ENCODE measurements at places on chromosomes 5 and 9.

GRCh38 chr5:6504677-6505415, 56.2 kb downstream of the UBE2QL1 start:
- peak; percentile 57 for DNase-seq

DNA sequence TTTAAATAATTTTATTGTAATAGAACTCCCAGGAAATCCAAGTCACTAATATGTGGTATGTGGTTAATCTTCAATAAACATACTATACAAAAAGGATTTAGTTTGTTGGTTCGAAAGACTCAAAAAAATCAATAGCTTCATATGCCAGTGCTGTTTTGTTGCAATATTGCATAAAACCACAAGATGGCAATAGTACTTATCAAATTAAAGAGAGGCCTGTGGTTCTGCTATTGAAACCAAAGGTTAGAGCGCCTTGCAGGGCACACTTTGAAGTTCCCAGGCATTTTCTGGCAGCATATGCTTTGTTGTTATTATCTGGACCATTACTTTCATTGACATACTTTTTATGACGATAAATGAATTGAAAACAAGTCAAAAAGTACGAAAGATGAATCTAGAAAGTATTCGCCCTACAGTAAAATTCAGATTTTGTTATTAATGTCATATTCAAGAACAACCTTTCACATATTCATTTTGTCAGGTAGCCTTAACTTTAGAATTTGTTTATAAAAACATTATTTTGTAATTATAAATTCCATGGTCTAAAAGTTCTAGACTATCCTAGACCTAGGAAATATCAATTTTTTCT, 316.3 kb downstream of the MCTP1 start:
- peak; percentile 20 for DNase-seq

GRCh38 chr5:156929366-156929948, 33.6 kb downstream of the TIMD4 start:
- DNase-seq: no peak

DNA sequence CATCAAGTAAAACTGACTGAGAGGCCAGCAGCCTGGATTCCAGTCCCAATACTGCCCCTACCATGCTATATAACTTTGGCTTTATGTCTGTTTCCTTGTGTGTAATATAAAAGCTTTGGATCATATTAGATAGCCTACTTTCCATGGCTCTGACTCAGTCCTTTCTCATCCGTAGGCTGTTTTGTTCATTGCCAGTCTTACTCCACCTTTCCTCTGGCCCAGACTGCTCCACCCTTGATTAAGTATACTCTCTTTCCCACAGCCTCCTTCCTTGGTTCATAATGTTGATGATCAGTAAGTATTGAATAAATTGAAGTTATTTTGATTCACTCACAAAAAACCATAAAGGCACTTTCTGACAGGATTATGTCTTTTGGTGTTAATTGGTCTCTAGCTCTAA, 1.5 kb upstream of the MRPS30 start:
- DNase-seq: no peak

DNA sequence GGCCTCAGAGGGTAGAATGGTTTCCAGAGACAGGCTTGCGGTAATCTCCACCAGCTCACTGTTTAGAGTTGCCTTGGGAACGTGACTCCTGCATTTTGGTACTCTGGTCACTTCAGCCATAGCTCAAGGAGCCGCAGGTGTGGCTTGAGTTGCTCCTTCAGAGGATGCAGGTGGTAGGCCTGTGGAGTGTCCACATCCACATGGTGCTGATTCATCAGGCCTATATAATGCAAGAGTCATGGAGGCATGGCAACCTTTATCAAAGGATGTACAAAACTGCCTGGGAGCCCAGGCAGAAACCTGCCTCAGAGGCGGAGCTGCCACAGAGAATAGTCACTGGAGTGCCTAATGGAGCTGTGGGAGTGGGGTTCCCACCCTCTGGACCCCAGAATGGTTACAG, 114.2 kb downstream of the ANXA1 start:
- DNase-seq: no peak

- no peak for DNase-seq
Observed at GRCh38 chr5:12023614-12024241, 119.5 kb upstream of the CTNND2 start.

- no peak for DNase-seq
Observed at GRCh38 chr9:137975527-137975913, 97.9 kb downstream of the CACNA1B start.

DNA sequence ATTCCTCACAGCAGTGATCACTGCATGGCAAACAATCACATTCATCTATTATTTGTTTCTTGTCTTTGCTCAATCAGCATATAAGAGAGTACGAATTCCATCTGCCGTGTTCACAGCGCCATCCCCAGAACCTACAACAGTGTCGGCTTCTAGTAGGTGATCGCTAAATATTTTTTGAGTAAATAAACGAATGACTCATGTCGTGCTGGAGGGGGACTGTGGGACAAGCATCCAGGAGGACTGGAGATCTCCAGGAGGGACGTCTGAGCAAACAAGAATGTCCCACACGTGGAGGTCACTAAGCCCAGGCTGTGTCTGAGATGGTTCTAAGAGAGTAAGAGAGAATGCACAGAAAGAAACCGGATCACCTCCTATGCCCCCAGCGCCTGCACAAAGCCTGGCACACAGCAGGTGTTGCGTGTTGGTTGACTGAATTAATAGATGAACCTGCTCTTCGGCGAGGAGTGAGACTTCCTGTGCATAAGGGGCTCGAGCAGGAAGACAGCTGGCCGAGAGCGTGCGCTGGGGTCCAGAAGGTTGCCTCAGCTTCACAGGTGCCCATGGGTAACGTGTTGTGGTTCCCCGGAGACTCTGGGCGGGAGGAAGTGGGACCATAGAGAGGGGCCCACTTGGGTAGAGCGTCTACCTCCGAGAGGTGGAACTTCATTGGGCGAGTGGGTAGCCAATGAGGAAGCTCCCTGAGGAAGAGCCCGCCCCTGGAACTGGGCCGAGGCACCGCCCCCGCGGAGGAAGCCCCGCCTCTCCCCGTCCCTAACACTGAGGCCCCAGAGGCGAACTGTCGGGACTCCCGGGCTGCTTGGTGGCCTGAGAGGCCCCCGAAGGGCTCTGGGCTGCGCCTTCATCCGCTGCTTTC, 193.0 kb downstream of the MELK start:
- DNase-seq: peak; percentile 55

- DNase-seq: no peak
Observed at GRCh38 chr5:107955321-107955720, 284.6 kb upstream of the EFNA5 start.

DNA sequence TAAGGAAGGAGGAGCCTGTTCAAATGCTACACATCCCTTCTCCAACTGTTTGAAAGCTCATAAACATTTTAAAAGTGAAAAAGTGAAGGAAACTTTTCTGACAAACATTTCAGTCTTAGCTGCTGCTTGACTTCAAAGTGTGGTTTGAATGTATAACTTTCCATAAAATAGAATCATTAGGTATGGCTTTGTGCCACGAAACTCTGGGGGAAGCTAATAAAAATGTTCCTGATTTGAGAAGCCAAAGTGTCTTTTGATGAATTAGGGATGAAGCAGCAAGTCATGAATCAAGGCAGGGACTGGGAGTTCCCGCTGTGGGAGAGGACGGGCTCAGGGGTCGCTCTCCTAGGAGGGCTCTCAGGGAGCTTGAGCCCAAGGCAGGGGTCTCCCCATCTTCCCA, 15.3 kb downstream of the MVB12B start:
- no peak for DNase-seq

- DNase-seq: no peak
Observed at GRCh38 chr9:4569101-4569500, 78.8 kb downstream of the SLC1A1 start.

DNA sequence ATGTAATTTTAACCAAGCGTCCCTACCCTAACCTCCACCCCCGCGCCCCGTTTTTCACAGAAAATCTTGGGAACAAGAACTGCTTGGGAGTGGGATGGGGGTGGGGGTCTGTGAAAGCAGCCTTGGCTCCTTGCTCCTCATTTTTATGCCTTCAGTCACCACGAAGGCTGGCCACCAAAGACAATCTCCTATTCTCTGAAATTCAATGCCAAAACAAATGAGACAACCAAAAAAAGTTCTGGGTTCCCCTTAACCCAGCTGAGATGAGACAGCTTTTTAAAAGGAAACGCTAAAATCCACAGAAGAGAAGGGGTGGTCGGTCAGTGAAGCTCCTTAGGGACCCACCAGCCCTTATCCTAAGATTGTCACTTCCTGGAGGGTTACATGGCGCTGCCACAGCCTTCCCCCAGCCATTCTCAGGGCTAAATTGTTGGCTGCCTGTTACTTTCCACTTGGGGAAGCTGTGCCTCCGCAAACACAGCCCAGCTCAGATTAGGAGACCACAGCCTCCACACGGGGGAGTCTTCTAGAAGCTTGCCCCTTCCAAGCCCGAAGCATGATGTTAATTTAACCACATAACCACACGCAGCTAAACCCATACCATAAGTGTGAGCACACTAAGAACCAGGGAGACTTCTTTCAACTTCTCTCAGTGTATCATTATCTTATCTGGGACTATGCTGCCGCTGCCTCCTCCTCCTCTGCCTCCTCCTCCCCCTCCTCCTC, 136.3 kb downstream of the FOXD1 start:
- no peak for DNase-seq

DNA sequence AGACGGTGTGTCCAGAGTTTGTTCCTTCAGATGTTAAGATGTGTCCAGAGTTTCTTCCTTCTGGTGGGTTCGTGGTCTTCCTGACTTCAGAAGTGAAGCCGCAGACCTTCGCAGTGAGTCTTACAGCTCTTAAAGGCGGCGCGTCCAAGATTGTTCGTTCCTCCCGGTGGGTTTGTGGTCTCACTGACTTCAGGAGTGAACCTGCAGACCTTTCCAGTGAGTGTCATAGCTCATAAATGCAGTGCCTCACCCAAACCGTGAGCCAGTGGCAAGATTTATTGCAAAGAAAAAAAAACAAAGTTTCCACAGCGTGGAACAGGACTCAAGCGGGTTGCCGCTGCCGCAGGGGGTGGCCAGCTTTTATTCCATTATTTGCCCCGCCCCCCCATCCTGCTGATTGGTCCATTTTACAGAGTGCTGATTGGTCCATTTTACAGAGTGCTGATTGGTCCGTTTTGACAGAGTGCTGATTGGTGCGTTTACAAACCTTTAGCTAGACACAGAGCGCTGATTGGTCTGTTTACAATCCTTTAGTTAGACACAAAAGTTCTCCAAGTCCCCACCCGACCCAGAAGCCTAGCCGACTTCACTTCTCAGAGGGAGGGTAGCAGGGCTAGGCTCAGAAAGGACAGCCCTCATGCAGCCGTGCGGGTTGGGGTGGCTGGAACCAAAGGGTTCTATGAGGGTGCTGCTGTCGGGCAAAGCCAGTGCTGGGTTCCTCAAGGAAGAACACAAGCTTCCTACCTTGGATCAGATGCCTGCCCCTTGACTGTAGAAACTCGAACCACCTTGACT, 9.1 kb upstream of the RNF130 start:
- no peak for DNase-seq

DNA sequence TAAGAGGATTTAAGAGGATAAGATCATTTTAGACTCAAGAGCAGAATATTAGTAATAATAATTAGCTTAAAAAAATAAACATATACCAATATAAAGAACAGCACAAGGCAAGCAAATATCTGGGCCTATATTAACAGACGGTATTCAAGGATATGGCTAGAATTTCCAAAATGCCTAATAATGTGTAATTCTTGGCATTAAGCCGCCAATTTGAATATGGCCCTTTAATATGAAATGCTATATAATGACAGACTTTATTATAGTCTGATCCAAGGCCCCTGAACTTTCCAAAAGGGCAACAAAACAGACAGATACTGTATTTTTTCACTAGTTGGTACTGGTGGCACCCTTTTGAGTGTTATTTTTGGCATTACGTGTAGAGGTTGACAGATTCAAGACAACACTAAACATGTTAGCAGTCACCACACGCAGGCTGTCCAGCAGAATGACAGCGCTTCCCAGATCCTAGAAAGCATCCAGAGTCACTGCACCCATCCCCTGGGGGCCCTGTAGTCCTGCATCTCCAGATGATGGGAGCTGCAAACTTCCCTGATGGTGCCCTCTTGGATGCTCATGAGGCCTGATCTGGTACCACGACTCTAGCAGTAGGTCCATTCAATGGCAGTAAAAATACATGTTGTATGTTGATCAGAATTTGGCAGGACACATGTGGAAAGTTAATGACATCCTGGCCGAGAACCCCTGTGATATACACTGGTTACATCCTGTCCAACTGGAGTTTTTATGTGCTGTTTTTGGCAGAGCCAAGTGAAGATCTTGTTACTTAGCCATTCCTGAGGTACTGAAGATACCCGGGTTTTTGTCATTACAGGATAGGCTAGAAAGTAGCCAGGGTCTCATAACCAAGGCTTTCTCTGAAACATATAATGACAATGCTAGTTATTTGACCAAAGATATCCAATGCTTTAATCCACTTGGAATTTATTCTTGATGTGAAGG, 1.7 kb upstream of the ABL1 start:
- no peak for DNase-seq

DNA sequence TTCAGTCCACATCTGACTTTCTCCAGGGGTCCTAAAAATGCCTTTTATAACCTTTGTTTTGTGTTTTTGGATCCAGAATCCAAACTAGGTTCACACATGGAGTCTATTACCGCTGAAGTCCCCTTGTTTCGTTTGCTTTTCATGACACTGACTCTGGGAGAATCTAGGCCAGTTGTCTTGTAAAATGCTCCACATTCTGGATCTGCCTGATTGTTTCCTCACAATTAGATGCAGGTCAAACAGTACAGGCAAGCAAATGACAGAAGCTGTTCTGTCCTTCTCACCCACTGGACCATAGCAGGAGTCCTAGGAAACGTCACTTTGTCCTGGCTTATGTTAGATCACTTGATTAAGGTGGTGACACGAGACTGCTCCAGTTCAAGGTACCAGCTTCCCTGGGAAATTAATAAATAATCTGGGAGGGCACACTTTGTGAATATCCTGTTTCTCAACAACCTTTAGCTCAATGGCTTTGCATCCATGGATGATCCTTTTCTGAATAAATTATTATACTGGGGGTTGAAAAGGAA, 34.1 kb downstream of the FABP6 start:
- no peak for DNase-seq

- DNase-seq: no peak
Observed at GRCh38 chr5:75993183-75993582, 90.0 kb upstream of the SV2C start.

DNA sequence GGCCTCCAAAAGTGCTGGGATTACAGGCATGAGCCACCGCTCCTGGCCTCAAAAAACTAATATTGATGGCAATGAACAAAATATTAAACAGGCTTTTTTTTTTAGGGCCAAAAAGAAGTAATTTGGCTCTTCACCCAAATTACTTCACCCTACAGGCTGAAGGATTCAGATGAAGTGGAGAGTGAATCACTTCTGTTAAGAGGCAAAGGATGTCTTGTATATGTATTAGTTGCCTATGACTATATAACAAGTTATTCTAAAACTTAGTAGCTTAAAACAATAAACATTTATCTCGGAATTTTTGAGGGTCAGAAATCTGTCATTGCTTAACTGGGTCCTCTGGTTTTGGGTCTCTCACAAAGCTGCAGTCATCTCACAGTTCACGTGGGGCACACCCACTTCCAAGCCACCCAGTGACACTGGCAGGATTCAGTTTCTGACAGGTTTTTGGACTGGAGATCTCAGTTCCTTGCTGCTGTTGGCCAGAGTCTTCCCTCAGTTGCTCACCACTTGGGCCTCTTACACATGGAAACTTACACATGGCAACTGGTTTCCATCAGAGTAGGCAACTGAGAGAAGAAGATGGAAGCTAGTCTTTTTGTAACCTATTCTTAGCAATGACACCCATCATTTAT, 66.7 kb downstream of the IQGAP2 start:
- DNase-seq: no peak

- no peak for DNase-seq
Observed at GRCh38 chr9:104245925-104246324, 151.8 kb downstream of the SMC2 start.

Data from lower leg skin (tissue), 4 donors.